ENCODE measurements at places on chromosomes 7 and 10. TPM values are rescaled to one million over a fixed set of nuclear protein-coding genes. Genes with fewer than 3 reads are reported as not detected.

DNA sequence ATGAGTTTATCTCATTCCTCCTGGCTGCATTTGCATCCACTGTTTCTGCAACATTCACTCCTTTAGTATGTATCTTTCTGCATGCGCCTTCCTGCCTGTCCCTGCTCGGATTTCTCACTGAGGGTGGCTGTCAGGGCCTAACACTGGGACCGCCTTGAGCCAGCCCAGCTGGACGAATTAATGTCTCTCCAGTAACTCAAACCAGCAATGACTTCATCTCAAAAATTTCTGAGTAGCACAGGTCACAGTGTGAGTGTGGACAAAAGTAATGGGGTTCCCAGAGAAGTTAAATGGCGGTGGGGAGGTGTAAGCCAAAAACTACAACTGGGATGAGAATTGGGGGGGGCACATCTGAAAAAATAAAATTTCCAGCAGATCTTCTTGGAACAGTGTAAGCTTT is 444.0 kb upstream of the MGMT start:
- no peaks in the 10 kb centered on the region for H3K36me3 ChIP-seq
- H3K4me1 ChIP-seq: peaks cover 5% of the 10 kb centered on the region
- no peak for DNase-seq

- DNase-seq: no peak
- H3K4me1 ChIP-seq: peaks cover 10% of the 10 kb centered on the region
These were observed 18.7 kb downstream of the NFE2L3 start for GRCh38 chr7:26170663-26171062.

GRCh38 chr10:32038777-32039176 is 17.4 kb downstream of the KIF5B start:
- no peaks in the 10 kb centered on the region for H3K4me1 ChIP-seq
- H3K36me3 ChIP-seq: peaks cover 37% of the 10 kb centered on the region
- no peak for DNase-seq
- H3K27me3 ChIP-seq: no peaks in the 10 kb centered on the region
- H3K4me3 ChIP-seq: no peak overlapping the region

DNA sequence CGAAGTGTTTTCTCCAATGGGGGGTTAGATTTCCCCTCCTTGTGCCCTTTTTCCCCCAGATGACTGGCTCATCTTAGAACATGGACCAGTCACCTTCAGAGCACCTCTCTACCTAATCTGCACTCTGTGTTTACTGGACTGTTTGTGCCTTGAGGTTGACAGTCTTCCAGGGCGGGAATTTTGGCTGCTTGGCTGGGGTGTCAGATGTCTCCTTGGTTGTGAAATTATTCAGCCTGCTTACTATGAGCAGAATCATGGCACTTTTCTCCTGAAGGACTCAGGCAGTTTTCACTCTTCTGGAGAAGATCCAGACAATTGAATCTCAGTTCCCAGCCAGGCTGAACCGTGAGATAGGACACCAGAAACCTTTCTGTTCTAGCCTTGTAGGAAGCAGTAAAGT is 60.3 kb upstream of the NFKB2 start:
- no peak overlapping the region for H3K4me3 ChIP-seq
- H3K27me3 ChIP-seq: no peaks in the 10 kb centered on the region
- H3K4me1 ChIP-seq: no peaks in the 10 kb centered on the region
- DNase-seq: no peak
- no peak overlapping the region for H3K27ac ChIP-seq
- H3K36me3 ChIP-seq: no peaks in the 10 kb centered on the region

GRCh38 chr10:3464760-3465405 is 292.3 kb upstream of the PITRM1 start:
- no peaks in the 10 kb centered on the region for H3K4me1 ChIP-seq
- no peak overlapping the region for H3K27ac ChIP-seq
- H3K36me3 ChIP-seq: no peaks in the 10 kb centered on the region
- no peak for DNase-seq
- no peak overlapping the region for H3K4me3 ChIP-seq
- no peaks in the 10 kb centered on the region for H3K27me3 ChIP-seq

DNA sequence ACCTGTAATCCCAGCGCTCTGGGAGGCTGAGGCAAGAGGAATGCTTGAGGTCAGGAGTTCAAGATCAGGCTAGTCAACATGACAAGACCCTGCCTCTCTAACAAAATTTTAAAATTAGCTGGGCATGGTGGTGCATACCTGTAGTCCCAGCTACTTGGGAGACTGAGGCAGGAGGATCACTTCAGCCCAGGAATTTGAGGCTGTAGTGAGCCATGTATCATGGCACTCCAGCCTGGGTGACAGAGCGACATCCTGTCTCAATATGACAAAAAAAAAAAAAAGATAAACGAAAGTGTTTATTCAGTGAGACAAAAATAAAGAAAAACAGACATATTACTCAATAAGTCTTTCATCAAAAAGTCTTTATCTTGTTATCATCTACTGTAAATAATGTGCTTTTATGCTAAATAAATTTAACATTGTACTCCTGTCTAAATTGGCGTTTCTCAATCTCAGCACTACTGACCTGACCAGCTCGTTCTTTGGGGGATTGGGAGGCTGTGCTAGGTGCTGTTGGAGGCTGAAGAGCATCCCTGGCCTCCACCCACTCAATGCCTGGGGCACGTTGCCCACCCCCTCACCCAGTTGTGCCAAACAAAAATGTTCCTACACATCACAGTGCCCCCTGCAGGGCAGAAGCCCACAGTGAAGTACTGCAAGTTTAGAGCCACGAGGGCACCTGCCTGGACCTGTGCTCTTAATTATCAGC is 57.7 kb downstream of the NCAPG2 start:
- no peak overlapping the region for H3K27ac ChIP-seq
- no peak overlapping the region for H3K4me3 ChIP-seq
- no peaks in the 10 kb centered on the region for H3K4me1 ChIP-seq
- peak; percentile 61 for DNase-seq
- peaks cover 88% of the 10 kb centered on the region for H3K36me3 ChIP-seq

DNA sequence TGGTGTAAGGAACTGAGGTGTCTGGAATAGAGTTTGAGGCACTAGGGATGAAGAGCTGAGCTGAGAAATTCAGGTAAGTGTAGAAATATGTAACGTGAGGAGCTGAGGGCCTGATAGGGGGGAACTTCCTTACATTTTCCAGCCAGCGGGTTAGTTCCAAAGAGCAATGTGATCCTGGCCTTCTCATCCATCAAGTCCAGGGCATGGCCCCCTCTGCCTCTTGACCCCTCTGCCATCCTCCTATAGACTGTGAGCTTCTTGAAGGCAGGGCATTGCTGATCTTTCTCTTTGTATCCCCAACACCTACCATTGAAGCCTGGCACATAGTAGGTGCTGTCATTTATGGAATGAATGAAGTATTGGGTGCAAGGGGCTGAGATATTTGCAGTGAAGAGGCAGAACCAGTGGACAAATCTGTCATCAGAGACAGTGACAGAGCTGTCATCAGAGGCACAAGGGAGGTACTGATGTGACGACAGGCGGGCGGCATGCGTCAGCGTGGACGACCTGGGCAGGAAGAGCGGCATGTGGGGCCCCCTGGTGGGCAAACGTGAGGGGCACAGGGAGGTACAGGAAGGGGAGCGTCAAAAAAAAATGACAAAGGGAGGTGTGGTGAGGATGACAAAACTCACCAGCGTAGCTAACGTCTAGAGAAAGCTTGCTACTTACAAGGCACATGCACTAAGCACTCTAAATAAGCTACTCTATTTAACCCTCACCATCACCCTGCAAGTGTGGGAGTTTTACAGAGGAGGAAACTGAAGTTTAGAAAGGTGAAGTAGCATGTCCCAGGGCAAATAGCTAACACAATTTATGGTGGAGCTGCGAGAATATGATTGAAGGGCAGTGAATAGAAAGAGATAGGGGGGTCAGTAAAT is 5.2 kb upstream of the CAMK2G start:
- H3K36me3 ChIP-seq: no peaks in the 10 kb centered on the region
- no peaks in the 10 kb centered on the region for H3K4me1 ChIP-seq
- no peaks in the 10 kb centered on the region for H3K27me3 ChIP-seq
- H3K27ac ChIP-seq: no peak overlapping the region
- H3K4me3 ChIP-seq: peak overlapping the region; percentile 30
- DNase-seq: peak; percentile 86

GRCh38 chr10:14879928-14880193 is 1.2 kb downstream of the SUV39H2 start:
- H3K4me1 ChIP-seq: peaks cover 9% of the 10 kb centered on the region
- H3K36me3 ChIP-seq: peaks cover 15% of the 10 kb centered on the region
- H3K27ac ChIP-seq: no peak overlapping the region
- H3K4me3 ChIP-seq: peak overlapping the region; percentile 99

- no peaks in the 10 kb centered on the region for H3K27me3 ChIP-seq
- H3K27ac ChIP-seq: no peak overlapping the region
- no peaks in the 10 kb centered on the region for H3K36me3 ChIP-seq
- no peak for DNase-seq
- no peak overlapping the region for H3K4me3 ChIP-seq
- peaks cover 7% of the 10 kb centered on the region for H3K4me1 ChIP-seq
These were observed 11.6 kb upstream of the SVIL start for GRCh38 chr10:29646238-29646902.

GRCh38 chr10:93165367-93165766 is 91.7 kb downstream of the CYP26A1 start:
- DNase-seq: no peak
- no peaks in the 10 kb centered on the region for H3K27me3 ChIP-seq
- H3K27ac ChIP-seq: no peak overlapping the region
- H3K4me3 ChIP-seq: no peak overlapping the region

DNA sequence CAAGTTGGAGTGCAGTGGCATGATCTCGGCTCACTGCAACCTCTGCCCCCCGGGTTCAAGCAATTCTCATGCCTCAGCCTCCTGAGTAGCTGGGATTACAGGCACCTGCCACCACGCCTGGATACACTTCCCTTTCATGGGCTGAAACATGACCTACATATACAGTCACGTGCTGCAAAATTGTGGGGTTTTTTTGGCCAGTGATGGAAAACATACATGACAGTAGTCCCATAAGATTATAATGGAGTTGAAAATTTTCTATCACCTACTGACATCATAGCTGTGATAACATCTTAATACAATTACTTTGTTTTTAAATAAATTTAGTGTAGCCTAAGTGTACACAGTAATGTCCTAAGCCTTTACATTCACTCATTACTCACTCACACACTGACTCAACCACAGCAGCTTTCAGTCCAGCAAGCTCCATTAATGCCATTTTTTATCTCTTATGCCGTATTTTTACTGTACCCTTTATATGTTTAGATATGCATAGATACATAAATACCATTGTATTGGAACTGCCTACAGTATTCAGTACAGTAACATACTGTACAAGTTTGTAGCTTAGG is 79.9 kb upstream of the TMEM196 start:
- no peaks in the 10 kb centered on the region for H3K36me3 ChIP-seq
- H3K27me3 ChIP-seq: no peaks in the 10 kb centered on the region
- DNase-seq: no peak
- no peak overlapping the region for H3K27ac ChIP-seq
- no peaks in the 10 kb centered on the region for H3K4me1 ChIP-seq

GRCh38 chr7:155865830-155866525 is 53.7 kb upstream of the SHH start:
- H3K27me3 ChIP-seq: no peaks in the 10 kb centered on the region
- DNase-seq: peak; percentile 22
- H3K27ac ChIP-seq: no peak overlapping the region

DNA sequence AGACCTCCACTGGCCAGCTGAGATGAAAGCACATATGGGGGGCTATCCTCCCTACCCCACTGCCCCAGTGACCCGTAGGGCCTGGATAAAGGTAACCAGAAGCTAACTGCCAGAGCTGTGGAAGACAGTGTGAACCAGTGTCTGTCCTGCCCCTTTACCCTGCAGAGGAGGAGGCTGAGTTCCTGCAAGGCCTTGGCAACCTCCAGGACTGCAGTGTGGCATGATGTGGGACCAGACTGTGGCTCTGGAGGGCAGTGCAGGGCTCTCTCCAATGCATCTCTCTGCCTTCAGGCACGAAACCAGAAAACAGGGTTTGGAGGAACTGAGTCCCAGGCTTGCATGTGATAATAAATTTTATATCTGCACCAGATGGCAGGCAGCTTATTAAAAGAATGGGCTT is 93.1 kb downstream of the EPC1 start:
- no peak overlapping the region for H3K27ac ChIP-seq
- no peaks in the 10 kb centered on the region for H3K27me3 ChIP-seq
- no peak for DNase-seq
- no peaks in the 10 kb centered on the region for H3K36me3 ChIP-seq
- no peaks in the 10 kb centered on the region for H3K4me1 ChIP-seq

- H3K4me1 ChIP-seq: no peaks in the 10 kb centered on the region
- H3K4me3 ChIP-seq: no peak overlapping the region
- no peak overlapping the region for H3K27ac ChIP-seq
- no peak for DNase-seq
- no peaks in the 10 kb centered on the region for H3K27me3 ChIP-seq
These were observed 12.2 kb downstream of the PPA1 start for GRCh38 chr10:70221030-70221429.

DNA sequence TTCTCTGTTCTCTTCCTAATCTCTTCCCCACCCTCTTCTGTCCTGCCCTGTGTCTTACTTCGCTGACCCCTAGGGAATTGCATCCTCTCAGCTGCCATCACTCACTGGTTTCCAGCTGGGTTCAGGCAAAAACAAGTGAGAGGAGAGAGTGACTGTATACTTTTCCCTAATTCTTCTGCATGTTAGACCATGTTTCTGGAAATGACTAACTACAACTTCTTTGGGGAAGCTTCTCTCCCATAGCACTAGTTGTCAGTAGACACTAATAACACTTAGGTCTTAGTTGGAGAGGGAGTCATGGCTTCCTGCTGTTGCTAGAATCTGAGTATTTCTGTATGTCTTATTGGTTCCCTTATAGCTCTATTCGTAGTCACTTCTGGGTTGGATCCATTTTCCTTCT is 299.0 kb upstream of the FZD1 start:
- no peak for DNase-seq
- H3K27ac ChIP-seq: no peak overlapping the region
- no peaks in the 10 kb centered on the region for H3K4me1 ChIP-seq
- no peaks in the 10 kb centered on the region for H3K27me3 ChIP-seq
- H3K36me3 ChIP-seq: no peaks in the 10 kb centered on the region

GRCh38 chr7:15753887-15754579 is 67.5 kb upstream of the MEOX2 start:
- no peaks in the 10 kb centered on the region for H3K4me1 ChIP-seq
- no peak for DNase-seq
- H3K27ac ChIP-seq: no peak overlapping the region
- H3K36me3 ChIP-seq: no peaks in the 10 kb centered on the region
- no peaks in the 10 kb centered on the region for H3K27me3 ChIP-seq
- H3K4me3 ChIP-seq: no peak overlapping the region

TMEM236 gene
- total RNA-seq: not detected

FKBP6 gene
- not detected for total RNA-seq

DGKB gene
- total RNA-seq: 0.26 TPM

KIF5B gene
- total RNA-seq: 70.5 TPM

ACTR3C gene
- 2.2 TPM for total RNA-seq

SLC13A1 gene
- not detected for total RNA-seq

PLXNA4 gene
- total RNA-seq: 0.35 TPM

PDIA4 gene
- 230 TPM for total RNA-seq

SNX10 gene
- total RNA-seq: 9.6 TPM

HOXA1 gene
- not detected for total RNA-seq

NYAP1 gene
- total RNA-seq: 3.2 TPM

CYTH3 gene
- total RNA-seq: 12.3 TPM

CALY gene
- total RNA-seq: 2.9 TPM

CTBP2 gene
- total RNA-seq: 212 TPM

CCM2 gene
- 30.4 TPM for total RNA-seq

PLPP4 gene
- not detected for total RNA-seq
